ENCODE measurements at places on chromosomes 13 and 19.

- DNase-seq = no peak
These were observed 146.6 kb downstream of the RGCC start for GRCh38 chr13:41603917-41604316.

DNA sequence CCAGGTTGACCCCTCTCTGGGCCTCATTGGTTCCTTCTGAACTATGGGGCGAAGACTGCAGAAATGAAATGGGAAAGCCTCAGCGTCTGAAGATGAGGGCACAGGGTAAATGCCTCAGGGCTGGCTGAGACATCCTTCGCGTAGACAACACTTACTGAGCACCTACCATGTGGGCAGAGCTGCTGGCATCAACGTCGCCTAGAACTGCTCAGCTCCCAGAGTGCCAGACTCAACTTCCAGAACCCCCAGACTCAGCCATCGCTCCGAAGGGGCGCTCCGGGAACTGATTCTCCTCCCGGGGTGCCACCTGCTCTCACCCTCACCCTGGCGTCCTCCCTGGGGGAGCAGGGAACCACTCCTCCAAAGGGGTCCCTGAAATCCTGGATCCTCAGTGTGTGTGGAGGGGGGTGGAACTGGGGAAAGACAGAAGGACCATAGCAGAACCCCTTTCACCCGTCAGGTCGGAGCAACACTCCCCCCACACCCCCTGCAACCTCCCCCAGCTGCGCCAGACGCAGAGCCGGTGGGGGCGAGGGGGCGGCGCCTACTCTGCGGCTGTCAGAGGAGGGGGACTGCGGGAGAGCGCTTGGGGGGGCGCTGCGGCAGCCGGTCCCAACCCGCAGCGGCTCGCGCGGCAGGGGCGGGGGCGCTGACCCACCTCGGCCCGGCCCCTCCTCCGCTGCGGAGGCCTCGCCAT lies 8.2 kb upstream of the NFIC start:
- no peak for DNase-seq

- DNase-seq = no peak
These were observed 1.2 kb downstream of the ITPKC start for GRCh38 chr19:40717880-40718773.

GRCh38 chr13:97364031-97364430 lies 69.9 kb upstream of the RAP2A start:
- no peak for DNase-seq

DNA sequence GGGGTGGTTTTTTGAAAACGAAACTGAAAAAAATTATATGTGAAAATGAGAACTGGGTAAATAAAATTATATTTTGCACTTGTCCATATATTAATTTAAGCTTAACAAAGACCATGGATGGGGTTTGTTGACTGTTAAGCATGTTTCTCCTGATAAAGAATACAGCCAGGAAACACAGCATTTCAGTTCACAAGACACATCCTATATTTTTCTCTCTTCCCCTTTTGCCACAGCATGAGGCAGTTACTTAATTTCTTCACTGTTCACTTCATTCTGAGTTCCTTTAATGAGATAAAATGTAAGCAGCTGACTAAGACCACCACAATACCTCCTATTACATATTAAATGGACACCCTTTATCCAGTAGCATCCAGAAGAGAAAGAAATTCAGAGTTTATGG lies 64.0 kb downstream of the RXFP2 start:
- DNase-seq = no peak

DNA sequence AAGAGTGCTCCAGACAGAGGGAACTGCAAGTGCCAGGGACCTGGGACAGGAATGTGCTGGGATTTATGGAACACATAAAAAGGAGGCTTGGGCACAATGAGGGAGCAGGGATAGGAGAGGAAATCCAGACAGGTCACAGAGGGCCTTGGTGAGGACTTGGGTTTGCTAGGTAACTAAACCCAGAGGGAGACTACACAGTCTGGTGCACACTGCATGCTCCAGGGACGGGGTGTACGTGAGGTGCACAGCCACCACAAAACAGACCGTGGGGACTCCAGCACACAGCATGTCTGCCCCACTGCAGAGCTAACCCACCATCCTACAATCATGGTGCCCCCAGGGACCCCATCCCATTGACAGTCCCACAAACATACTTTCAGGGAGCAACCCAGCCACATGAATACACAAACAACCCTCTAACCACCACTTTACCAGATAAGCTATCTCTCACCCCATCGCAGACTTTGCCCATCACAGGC lies 5.5 kb upstream of the ZFP36 start:
- no peak for DNase-seq

DNA sequence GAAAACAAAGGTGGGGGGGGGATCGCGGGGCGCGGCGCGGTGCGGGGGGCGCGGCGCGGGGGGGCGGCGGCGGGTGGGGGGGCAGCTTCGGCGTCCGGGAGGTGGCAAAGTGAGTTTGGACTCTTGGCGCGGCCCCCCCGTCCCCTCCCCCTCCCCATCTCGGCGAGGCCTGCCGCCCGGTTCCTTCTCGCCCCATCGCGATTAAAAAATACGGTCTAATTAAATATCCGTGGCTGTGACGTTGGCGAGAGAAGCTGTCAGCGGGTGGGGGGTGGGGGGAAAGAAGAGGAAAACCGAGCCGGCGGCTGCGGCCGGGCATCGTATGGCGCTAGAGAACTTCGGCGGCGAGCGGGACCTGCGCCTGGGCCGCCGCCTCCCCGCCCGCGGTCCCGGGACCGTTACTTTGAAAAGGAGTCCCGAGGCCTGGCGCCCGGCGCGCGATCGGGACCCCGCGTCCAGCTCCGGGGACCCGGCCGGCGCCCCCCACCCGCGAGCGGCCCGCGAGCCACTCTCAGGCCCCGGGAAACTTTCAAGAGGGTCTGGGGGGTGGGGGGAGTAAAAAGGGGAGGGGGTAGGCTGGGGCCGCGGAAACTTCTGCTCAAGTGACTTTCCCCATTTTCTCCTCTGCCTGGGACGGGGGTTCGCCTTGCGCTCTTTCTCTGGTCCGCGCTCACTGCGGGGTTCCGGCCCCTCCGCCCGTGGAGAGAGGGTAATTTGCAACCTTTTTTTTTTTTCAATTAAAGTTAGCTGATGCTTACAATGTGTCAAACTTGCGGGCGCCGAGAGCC lies 146.3 kb upstream of the ZNF536 start:
- no peak for DNase-seq

DNA sequence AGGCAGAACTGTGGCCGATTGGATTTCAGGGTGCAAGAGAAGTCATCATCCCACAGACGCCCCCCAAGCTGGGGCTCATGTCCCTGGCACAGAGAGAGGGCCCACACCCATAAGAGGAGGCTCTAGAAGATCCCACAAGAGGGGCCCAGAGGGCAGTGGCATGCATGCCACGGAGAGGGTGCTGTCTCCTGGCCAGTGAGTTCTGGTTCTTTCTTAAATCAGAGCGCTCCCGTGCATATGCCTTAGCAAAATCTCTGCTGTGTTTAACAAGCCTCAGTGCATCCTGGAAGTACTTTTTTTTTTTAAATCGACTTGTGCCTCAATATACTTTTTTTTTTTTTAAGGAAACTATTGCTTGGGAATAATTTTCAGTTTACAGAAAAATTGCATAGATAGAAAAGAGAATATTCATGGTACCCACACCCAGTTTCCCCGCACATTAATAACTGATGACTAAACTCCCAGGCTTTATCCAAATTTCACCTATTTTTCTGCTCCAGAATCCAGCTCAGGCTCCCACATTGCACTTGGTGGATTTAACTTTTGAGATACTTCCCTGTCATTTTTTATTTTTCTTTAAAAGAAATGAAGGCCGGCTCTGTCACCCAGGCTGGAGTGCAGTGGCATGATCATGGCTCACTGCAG lies 59.1 kb downstream of the PEX11G start:
- DNase-seq = no peak

DNA sequence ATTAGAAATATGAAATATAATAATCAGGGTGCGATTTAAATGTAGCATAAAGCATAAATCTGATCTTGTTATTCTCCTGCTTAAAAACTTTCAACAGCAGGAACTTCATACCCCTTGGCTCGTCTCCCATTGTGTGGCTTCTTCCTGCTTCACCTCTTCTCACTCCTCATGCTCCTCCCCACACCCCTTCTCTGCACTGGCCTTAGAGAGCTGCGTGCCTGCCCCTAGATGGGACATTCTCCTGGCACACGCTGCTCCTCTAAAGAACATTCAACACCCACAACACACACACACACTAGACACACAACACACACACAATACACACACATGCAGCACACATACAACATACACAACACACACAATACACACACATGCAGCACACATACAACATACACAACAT lies 104.6 kb upstream of the RAP2A start:
- no peak for DNase-seq

- DNase-seq = peak; percentile 38
These were observed 2.2 kb downstream of the FLT1 start for GRCh38 chr13:28492569-28493367.

DNA sequence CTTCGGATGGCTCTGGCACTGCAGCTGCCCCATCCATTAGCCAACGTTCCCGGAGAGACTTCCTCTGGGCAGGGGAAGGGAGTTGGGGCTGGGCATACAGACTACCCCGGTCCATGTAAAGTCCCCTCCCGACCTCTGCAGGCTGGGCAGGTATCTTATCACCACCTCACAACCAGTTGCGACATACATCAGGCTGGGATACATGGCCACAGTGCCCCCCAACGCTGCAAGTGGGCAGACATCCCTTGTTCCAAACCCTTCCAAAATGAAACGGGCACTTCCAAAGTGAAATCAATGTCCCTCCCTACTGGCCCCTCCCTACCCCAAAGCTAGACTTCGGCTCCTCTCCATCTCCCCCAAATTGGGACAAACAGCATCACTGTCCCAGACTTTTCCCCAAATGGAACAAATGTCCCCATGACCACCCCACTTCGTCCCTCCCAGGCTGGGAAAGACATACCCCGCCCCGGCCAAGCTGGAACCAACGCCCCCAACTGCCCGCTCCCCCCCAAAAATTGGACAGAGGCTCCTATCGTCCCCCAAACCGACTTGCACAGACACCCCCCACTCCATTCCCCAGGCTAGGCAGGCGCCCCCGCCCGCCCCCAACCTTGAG lies 5.0 kb downstream of the PALM3 start:
- DNase-seq = no peak

DNA sequence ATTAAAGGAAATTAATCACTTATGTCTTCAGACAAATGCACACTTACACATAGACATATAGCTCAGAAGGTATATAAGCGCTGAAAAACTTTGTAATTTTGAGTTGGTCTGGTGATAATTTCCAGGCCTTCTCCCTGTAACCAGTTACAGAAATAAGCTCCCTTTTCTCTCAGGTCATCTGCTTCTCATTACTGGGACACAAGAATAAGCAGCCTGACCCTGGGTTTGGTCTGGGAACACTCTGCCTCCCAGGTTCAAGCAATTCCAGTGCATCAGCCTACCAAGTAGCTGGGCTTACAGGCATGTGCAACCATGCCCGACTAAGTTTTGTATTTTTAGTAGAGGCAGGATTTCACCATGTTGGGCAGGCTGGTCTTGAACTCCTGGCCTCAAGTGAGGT lies 274.5 kb downstream of the LMO7 start:
- no peak for DNase-seq

GRCh38 chr19:344625-345319 lies at the start of gene MIER2:
Gene MIER2, minus strand, starts transcription at chr19:344796. Its CDS starts 14 bp downstream, at chr19:344782.
- DNase-seq = peak; percentile 90

- DNase-seq = no peak
These were observed 286.8 kb downstream of the SLITRK6 start for GRCh38 chr13:85512421-85512820.

DNA sequence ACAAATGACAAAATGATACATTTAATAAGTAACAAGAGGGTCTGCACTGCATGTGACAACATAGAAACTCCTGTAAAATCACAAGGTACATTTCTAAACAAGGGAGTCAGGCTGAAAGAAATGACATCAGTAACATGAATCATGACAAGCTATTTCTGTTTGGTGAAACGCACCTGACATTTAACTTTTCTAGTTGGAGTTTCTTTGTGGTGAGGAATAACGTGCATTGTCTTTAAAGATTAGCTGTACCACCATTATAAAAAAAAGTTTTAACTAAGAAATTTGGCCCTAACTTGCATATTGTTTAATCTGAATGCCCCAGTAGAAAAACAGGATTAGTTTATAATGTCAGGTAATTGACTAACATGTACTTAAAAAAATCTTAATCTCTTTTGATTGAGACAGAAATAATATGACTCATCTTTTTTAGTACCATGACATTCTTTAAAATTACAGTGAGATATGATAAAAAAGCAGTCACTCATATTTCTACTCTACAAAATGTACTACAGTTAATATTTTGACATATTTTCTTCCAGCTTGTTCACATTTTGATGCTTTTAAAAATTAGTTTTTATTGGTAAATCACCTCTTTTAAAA lies 418.2 kb downstream of the KLF12 start:
- DNase-seq = no peak

GRCh38 chr19:55400281-55401087 lies 7.1 kb downstream of the UBE2S start:
- no peak for DNase-seq

DNA sequence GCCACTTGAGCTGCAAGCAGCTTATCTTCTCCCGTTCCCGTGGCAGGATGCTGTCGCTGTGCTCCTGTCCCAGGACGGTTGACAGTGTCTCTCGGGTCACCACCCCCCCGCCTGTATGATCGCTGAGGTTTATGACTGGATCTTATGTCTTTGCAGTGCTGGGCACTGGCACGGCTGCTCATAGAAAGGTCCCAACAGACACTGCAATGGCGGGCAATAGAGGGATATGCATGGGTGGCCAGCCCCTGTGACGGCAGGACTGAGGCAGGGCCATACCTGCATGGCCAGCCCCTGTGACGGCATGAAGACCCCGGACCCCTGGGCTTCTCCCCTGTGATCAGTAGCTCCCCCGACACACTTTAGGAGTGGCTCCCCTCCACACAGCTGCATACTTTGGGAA lies 307.2 kb downstream of the TEX29 start:
- DNase-seq = no peak

DNA sequence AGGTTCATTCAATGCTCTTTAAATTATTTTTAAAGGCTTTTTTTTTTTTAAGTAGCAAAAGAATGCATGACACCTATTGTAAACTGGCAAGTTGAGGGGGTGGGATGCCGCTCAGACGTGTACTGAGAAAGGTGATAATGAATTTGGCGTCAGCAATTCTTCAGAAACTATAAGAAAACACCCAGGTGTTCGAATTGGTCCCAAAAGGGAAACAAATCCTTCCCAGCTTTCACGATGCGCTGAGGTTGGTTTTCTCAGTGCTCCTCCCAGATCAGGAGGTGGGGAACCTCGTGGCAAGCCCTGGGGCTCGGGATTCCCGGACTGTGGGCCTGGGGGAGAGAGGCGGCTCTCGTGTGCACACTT lies 543 bp upstream of the FAM124A start:
- no peak for DNase-seq

GRCh38 chr19:18610556-18611326 lies 1.9 kb upstream of the TMEM59L start:
- DNase-seq = no peak

Measured in activated T-helper 2 cell treated with anti-CD3 and anti-CD28 coated beads, Interferon-gamma antibody, Interleukin-2, Interleukin-4, amounts not matched to agents 10 μg/mL and 5 μg/mL and 100 μg/mL, durations not matched to agents 14 hours and 24 hours and 36 hours (primary cell).